ENCODE measurements at places on chromosomes 2 and 18.

GRCh38 chr18:61924550-61924949 is 31.7 kb upstream of the RNF152 start:
- DNase-seq: no peak

DNA sequence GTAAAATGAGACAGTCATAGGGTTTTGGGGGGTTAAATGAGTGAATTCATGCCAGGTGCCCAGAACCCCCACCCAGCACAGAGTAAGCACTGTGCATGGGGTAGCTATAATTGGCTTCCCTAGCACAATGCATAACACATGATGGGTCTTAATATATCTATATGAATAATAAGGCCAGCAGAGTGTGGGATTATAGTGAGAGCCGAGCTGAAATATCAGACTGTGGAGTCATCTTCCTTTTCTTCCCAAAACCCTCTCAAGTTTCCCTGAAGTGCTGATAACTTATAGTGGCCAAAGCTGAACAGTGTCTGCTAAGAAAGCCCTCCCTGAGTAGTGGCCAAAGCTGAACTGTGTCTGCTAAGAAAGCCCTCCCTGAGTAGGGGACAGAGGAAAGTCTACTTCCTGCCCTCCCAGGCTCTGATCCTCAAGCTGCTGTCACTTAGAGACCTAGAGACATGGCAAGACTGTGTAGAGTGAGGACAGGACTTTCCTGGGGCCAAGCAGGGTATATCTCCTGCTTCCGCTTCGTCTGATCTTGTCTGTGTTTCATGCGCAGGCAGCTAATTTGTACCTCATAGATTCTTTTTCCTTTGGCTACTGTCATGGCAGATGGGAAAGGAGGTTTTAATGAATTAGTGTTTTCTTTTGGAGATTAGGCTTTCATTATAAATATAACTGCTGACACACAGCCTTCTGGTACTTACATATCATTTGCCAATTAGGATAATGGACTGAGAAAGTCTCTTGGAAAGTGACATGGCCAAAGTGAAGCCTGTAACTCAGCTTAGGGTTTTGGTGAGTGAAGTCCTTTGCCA is 94.9 kb downstream of the FHOD3 start:
- DNase-seq: no peak

GRCh38 chr2:6824962-6825361 is 40.7 kb downstream of the CMPK2 start:
- peak; percentile 80 for DNase-seq

DNA sequence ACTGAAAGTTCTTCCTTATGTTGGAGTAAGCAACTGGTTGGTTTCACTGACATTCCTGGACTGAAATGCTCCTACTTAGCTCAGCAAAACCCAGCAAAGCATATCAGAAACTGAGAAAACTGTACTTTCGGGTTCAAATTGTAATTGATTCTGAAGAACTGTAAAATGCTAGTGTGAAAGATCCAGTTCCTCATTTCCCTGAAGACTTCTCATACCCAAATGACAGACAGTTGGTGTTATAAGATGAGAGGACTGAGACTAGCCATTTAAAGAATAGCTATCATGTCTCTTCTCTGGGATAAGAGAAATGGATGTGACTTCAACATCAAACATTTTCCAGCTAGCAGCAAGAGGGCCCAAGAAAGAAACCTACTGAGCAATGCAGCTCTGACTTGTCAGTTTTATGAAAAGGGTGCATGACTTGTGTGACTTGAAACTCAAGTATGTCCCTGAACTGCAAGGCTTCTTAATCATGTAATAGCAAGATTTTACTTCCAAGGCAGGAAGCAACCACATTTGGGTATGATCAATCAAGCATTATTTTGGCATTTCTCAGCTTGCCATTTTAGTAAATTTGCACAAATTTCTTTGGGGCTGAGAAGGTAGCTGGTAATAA is 420.3 kb upstream of the MMADHC start:
- DNase-seq: peak; percentile 20

DNA sequence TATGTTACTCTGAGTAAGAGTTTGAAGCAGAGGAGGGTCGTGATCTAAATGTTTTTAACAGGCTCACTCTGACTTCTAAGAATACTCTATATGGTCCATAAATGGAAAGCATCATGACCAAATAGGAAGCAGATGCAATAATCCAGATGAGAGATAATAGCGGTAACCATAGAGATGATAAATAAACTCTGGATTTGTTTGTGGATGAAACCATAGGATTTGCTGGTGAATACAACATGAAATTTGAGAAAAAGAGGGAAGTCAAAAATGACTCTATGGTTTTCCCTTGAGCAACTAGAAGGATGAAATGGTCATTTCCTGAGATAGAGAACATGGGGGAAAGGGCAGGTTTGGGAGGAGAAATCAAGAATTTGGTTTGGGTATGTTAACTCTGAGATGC is 3.9 kb downstream of the HEATR5B start:
- peak; percentile 11 for DNase-seq

Data from AG10803 (cell line).